NCI-H226 (cell line): ENCODE measurements at places on chromosomes 12 and 14.

GRCh38 chr12:90280033-90280432 is 571.4 kb upstream of the ATP2B1 start:
- peak; percentile 64 for DNase-seq

DNA sequence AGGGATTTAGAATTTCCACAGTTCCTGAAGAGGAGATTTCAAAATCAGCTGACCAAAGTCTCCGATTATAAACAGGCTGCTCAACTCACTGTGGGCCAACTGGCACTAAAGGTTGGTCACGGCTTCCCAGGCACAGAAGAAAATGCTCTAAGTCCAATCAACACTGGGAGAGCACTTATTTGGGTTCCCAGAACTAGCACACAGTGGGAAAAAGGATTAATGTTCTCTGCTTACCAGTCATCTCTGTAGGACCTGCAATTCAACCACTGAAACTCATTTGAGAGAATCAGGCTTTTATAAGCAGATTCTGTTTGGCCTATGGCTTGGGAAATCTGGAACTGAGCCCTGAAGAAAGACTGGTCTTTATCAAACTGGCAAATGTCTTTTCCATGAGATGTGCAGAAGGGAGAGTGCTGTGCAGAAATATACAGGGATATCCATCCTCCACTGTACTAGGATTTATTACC is 49.4 kb downstream of the ABCC9 start:
- DNase-seq = no peak

DNA sequence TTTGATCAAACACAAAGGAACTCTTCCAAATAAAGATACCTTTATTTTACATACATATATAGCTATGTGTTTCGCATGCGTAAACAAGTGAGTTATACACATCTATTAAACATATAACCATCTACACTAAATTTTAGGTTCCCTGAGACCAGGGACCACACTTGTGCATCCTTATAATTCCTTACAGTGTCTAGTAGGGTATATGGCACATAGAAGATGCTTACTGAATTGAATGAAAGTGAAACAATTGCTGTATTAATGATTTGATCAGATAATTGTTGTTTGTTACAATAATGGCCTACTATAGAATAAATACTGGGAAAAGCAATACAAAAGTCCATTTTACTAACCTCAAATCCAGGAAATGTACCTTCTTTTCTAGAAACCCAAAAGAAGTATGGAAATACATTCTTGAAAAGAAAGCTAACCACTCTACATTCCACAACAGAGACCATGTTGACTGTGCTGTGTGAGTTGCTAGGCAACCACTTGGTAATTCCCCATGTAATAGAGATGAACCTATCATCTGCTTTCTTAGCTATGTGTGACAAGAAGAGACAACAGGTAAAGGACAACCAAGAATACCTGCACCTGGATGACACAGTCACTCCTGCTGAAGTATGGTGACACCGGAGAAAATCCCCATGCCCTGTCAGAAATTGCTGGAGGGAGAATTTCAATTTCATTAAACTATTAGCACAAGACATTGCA is 11.9 kb upstream of the CIPC start:
- peak; percentile 57 for DNase-seq

DNA sequence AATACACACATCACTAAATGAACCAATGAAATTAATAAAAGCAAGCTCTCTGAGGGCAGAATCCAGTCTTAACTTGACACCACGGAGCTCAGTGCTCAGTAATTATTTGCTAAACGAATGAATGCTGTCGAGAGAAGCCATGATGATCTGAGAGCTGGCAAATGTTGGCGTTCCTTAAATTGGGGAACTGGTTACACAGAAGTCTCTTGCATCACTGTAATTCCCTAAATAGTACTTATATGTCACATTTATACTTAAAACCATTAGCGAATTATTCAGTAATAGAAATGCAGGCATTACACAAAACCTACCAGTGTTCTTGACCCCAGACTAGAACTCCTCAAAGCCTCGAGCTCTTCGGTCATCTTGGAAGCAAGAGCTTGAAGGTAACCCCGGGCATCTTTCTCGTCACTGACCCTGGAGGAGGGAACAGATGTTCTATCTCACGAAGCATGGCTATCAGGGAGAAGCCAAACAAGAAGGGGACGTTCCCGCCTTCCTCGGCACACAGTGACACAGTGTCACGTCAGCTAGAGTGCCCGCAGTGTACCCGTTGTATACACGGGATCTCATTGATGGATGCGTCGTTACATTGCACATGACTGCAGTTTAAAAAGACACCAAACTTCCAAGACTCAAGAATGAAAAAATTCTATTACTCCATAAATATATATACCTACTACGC is 43.6 kb downstream of the AMN start:
- no peak for DNase-seq

DNA sequence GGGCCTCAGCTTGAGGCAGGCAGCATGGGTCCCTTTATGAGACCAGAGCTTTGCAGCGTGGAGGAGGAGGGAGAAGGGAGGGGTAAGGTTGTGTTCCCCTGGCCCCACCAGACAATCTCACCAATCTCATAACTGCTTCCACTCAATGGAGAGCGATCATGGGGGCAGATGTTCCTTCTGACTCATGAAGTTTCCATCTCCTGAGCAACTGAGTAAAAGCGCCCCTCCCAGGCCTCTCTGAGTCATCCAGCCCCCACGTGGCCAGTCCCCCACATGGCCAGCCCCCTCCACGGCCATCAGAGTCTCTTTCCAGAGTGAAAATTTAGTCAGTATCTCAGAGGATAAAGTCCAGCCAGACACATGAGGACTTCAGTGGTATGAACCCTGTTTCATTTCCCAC is 39.2 kb upstream of the PLXNC1 start:
- no peak for DNase-seq

GRCh38 chr14:44963775-44964380 is 1.9 kb downstream of the TOGARAM1 start:
- no peak for DNase-seq

DNA sequence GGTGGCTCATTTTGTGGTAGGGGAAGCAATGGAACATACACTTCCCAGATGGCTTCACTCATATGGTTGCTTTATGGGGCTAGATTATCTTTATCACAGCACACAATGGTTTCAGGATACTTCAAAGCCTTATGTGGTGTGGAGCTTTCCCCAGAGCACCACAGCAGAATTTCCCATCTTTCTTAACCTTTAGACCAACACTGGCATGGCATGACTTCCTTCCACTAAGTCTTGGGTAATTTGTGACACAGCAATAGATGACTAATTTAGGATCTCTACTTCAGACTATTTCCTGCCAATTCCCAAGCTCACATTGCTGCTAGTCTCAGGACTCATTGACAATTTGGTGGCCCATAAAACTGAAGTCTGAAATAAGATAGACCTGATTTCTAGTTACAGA is 36.9 kb upstream of the DCN start:
- no peak for DNase-seq
